Left colon (tissue), 2 donors: ENCODE measurements at places on chromosomes 2 and 18.

DNA sequence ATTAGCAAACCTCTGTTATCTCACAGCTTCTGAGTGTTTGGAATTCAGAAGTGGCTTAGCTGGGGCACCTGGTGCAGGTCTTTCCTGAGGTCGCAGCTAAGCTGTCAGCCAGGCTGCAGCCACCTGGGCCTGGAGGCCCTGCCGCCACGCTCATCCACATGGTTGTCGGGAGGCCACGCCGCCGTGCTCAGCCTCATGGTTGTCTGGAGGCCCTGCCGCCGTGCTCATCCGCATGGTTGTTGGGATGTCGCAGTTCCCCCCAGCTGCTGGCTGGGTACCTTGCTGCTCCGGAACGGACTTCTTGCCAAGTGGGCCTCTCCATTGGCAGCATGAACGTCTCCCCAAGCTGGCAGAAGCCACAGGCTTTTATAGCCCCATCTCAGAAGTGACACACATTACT, 24.3 kb upstream of the MPPE1 start:
- DNase-seq: no peak

- DNase-seq: no peak
Measured at GRCh38 chr2:186827862-186828492, 21.0 kb downstream of the ZSWIM2 start.

DNA sequence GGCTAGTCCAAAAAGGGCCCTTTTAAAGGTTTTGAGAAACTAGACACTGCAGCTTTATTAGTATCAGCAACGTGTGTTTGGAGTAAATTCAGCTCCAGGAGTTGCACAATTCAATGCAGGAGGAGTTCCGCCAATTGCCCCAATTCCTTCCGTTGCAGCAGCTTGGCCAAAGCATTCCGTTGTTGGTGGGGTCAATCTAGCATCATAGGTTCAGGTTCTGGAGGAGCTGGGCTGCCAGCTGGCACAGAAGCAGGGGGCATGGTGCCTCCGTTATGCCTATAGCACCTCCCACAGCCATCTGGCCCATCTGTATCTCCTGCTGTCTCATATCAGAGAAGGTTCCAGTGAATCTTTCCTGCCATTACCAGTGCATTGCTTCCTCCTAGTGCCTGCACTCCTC, 55.4 kb downstream of the REL start:
- no peak for DNase-seq

- no peak for DNase-seq
Measured at GRCh38 chr18:52536039-52536438, 196.0 kb downstream of the DCC start.

DNA sequence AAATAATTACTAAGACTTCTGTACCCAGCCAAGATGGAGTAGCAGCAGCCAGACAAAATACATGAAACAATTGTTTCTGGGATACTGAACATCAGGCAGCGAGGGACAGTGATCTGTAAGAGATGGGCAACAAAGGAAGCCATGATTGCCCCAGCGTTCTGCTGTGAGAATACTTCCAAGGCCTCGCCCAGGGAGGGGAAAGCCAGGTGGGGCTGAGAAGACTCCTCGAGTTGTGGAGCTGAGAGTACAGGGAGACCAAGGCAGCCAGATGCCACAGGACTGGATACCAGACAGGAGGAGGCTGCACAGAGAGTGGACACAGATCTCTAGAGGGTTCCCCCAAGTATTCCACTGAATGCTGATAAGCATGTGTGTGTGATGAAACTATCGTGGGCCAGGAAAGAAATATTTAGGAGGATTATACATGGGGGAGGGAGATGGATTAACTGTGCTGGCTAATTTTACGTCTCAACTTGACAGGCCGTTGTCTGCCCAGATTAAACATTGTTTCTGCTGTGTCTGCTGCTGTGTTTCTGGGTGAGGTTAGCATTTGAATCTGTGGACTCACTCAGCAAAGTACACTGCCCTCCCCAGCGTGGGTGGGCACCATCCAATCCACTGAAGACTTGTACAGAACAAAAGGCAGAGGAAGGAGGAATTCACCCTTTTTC, 10.2 kb upstream of the LIMS2 start:
- no peak for DNase-seq

- no peak for DNase-seq
Measured at GRCh38 chr2:149132339-149132738, 93.8 kb downstream of the LYPD6B start.

- no peak for DNase-seq
Measured at GRCh38 chr2:54969940-54970338, 80.3 kb downstream of the RTN4 start.

GRCh38 chr2:19549821-19550220, 191.4 kb upstream of the OSR1 start:
- DNase-seq: no peak

- DNase-seq: no peak
Measured at GRCh38 chr2:44763275-44763782, 178.2 kb upstream of the SIX3 start.

DNA sequence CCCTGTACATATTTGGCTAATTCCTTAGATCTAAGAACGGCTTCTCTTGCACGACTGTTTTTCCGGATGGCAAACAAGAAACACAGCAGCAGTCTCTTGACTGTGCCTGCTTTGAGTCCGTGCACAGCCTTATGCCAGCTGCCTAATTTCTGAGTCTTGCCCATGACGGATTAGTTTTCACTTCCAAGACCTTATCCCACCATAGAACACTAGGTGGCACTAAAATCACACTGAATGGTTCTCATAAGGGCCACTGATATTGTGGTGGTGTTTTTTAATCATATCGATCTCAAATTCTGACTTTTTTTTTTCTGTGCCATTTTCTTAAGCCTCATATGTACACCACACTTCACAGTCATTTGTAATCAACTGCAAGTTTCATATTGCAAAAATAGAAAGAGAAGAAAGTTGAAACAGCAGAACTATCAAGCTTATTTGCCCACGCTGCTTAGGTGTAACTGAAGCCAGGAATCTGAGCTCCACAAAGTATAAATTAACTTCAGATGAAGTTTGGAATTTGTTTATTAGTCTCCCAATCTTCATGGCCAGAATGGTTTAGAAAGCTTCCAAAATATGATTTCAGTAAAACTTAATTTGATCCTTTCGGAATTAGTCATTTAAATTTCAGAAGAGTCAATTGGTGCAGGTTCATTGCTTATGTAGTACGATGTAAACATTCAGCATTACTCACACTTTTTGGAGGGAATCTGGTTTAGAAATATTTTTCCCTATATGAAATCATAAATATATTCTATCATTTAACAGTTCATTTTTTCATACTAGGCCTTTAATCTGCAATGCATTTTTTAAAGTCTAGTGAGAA, 45.5 kb upstream of the SCN7A start:
- no peak for DNase-seq

GRCh38 chr2:129907256-129907998, 72.0 kb upstream of the RAB6C start:
- no peak for DNase-seq

DNA sequence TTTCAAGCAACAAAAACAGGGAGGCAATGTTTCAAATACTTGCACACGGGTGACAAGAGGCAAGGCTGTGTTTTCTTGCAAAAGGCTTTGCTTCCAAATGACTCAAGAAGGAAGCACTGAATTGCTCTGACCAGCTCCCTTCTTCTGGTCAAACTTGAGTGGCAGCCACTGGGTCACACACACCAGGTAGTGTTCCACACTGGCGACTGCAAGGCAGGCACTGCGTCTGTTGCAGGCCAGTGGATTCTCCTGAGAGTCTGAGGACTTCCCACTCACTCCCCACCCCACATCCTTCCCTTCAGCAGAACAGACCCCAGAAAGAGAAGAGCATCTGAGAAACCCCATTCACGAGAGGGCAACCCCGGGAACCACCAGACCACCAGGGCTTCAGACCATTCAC, 19.8 kb downstream of the PARD6G start:
- no peak for DNase-seq

- no peak for DNase-seq
Measured at GRCh38 chr2:67445652-67446268, 48.6 kb downstream of the ETAA1 start.

- DNase-seq: no peak
Measured at GRCh38 chr2:172415157-172415864, 12.1 kb upstream of the ITGA6 start.

DNA sequence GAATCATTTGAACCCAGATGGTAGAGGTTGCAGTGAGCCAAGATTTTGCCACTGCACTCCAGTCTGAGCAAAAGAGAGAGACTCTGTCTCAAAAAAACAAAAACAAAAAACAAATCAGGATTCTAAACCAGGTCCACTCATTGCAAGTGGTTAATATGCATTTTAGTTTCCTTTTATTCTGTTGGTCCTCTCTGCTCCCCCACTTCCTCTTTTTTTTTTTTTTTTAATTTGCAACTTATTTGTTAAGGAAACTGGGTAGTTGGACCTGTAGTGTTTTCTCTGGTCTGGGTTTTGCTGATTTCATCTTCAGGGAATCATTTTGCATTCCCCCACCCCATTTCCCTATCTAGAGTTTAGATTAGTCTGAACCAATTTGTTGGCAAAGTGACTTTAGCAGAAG, 14.0 kb downstream of the FER1L5 start:
- DNase-seq: no peak

- DNase-seq: no peak
Measured at GRCh38 chr2:166831930-166832329, 56.4 kb upstream of the XIRP2 start.

- no peak for DNase-seq
Measured at GRCh38 chr18:35936951-35937350, 35.5 kb upstream of the RMP24 start.
